ENCODE measurements at places on chromosomes 1 and 21.

- DNase-seq: no peak
Observed at GRCh38 chr1:91729621-91730358, 156.2 kb downstream of the TGFBR3 start.

DNA sequence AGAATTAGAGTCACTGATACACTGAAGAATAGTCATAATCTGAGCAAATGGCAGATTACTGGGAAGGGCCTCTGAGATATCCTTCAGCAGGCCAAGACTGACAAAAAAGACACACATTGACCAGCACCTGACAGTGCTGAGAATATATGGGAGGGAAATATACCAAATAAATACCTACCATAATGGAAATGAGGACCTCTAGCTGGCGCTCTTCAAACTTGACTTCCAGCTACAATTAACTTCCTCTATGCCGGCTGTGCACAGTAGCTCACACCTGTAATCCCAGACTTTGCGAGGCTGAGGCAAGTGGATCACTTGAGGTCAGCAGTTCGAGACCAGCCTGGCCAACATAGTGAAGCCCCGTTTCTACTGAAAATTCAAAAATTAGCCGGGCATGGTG lies 69.5 kb downstream of the NPHS2 start:
- DNase-seq: no peak

DNA sequence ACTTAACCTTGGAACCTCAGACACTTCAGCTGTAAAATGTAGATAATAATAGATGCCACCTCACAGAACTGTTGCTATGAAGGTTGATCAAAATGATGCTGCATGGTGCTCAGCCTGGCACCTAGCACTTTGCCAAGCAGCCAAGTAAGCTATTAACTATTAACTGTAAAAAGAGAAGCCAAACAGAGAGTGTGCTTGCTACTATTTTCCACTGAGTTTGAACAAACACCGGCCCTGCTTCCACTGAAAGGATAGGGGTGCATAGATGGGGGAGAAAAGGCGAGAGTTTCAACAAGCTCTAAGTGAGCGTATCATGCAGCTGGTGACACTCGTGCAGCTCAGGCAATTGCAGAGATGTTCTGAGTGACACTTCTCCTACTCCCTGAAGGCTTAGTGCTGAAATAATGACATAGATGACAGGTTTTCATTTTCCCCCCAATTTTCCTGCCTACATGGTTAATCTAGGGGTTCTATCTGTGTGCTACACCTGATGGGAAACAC lies 78.2 kb downstream of the GPR88 start:
- DNase-seq: no peak

DNA sequence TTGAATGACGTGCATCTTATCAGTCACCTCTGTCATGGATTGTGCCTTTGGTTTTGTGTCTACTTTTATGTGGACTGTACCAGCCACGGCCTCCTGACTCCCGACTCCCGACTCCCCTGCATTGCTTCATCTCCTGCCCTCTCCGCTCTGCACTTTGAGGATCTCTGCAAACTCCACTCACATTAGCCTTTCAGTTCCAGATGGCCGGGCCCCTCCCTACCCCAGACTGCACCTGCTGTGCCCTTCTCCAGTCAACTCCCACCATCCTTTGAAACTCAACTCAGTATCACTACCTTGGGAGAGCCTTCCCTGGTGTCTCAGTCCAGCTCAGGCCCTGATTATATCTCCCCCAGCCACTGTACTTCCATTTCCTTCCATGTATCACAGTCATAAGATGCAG lies 71.4 kb downstream of the MDM4 start:
- DNase-seq: no peak

GRCh38 chr1:45470306-45470798 lies 20.6 kb downstream of the TESK2 start:
- DNase-seq: no peak

Measured in RPMI8226 (cell line).